ENCODE measurements at places on chromosomes 4 and X. TPM values are rescaled to one million over a fixed set of nuclear protein-coding genes. Genes with fewer than 3 reads are reported as not detected.

Gene SPACA5
- total RNA-seq, result not detected

Gene IRS4
- total RNA-seq, result not detected

Gene CYBB
- 77.0 TPM for total RNA-seq

Gene ELMOD2
- total RNA-seq, result 18.7 TPM

Gene SYN1
- not detected for total RNA-seq

Gene EIF2S3
- total RNA-seq, result 143 TPM

Gene RBM10
- total RNA-seq, result 23.6 TPM

Gene RNF150
- 17.4 TPM for total RNA-seq

Gene GLRA2
- not detected for total RNA-seq

Gene DMRTC1
- total RNA-seq, result not detected

Gene ERCC6L
- not detected for total RNA-seq

Gene PRRG3
- total RNA-seq, result 0.32 TPM

Gene STK32B
- 4.3 TPM for total RNA-seq

Gene RXFP1
- not detected for total RNA-seq

GRCh38 chr4:184957446-184958115 is 60.7 kb upstream of the HELT start:
- peak; percentile 67 for DNase-seq

DNA sequence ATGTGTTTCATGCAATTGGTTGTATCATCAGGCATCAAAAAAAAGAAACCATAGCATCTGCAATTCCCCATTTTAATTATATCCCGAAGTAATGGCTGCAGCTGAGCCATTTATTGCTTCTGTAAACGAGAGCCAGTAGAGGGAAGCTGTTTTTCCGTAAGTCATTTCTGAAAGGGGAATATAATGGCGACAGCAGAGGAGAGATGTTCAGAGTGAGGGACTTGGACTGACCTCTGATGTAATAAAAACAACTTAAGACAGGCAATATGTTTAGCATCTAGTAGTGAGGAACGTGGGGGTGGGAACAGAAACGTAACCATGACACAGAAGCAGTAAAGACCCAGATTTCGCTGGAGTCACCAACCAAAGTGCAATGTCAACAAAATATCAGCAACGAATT is 31.5 kb upstream of the NAA11 start:
- no peak for DNase-seq

DNA sequence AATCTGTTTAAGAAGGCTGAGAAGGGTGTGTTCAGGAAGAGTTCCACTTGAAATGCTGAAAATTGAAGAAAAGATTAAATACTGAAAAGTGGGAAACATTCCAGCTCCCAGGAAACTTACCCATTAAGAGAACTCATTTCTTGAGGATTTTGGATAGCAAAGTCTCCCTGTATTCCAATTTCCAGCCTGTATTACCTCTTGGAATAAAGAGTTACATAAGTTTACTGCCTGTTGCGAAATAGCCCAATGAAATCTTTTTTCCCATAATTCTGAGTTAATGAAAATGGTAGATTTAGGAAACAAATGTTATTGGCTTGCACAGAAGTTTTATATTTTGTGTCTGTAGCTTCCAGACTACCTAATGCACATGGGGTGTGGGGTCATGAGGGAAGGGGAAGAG is 12.0 kb downstream of the NHSL2 start:
- DNase-seq, result no peak

- DNase-seq, result no peak
These were observed 38.3 kb downstream of the SHROOM2 start for GRCh38 chrX:9824554-9824953.

- no peak for DNase-seq
These were observed 79.8 kb upstream of the PPP1R2C start for GRCh38 chrX:42857766-42858165.

DNA sequence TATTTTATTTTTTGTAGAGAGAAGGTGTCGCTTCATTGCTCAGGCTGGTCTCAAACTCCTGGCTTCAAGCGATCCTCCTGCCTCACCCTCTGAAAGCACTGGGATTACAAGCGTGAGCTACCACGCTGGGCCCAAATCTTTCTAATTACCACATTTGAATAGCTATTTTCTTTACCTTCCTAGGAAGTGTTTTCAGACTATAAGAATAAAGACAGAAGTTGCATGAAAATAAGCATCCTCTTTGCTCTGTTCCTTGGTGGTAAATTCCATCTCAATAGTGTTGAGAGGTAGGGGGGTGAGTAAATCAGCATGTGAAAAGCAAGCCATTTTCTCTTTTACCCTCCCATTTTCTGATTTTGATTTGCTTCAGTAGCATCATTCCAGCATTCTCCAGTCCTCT is 122.4 kb downstream of the LARP7 start:
- DNase-seq, result no peak

DNA sequence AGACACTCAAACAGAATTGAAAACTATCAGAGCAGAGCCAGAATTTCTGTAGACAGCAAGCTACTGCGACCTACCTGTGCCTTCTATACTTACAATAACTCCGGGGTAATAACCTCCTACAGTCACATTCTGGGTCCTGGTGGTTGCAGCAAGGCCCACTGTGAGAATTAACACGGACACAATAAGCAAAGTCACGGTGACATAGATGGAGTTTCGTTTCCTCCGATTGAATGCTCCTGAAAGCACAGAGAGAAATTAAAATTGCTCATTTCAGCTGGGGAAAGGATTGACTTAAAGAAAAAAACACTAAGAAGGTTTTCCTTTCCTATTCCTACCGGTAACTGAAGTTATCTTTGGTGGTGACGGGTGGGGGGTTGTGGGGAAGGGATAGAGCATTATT is 7.0 kb downstream of the TMEM255A start:
- no peak for DNase-seq

GRCh38 chrX:67610282-67610681 is 66.5 kb downstream of the AR start:
- DNase-seq, result no peak

DNA sequence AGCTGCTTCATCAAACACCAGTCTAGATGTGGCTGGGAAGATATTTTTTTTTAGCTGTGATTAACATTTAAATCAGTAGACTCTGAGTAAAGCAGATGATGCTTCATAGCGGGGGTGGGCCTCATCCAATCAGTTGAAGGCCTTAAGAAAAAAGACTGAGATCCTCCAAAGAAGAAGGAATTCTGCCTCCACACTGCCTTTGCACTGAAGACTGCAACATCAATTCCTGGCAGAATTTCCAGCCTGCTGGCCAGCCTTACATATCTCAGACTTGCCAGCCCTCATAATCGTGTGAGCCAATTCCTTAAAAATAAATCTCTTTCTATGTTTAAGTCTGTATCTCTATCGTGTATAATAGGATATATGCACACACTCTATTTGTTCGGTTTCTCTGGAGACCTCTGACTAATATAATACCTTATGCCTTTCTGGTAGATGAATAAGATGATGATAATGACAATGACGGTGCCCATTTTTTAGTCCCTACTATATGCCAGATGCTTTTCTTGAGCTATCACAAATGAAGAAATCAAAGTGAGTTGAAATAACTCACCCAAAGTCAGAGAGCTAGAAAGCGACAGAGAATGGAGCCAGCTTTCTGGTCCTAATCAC is 66.1 kb upstream of the SOD3 start:
- DNase-seq, result no peak

DNA sequence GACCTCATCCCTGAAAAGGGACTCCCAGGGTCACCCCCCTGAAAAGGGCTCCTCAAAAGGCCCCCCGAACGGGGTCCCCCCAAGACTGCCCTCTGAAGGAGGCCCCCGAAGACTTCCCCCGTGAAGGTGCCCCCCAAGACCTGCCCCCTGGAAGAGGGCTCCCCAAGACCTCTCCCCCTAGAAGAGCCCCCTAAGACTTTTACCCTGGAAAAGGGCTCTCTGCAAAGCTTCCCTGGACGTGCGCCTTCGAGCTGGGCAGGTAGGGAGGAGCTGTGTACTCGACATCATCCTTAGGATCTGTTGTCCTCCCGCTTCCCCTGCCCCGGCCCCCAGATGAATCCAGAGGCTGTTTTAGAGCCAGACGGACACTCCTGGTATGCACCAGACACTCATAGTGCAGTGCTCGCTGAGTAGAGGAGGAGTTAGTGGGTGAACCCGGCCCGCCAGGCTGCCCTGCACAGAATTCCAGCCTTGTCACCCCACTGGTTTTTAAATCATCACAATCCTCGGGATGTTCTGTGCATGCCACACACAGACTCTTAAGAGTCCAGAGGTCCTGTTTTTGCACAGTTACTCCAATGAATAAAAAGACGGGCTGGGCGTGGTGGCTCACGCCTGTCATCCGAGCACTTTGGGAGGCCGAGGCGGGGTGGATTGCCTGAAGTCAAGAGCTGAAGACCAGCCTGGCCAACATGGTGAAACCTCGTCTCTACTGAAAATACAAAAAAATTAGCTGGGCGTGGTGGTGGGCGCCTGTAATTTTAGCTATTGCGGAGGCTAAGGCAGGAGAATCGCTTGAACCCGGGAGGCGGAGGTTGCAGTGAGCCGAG is 5.7 kb upstream of the SLC25A6 start:
- no peak for DNase-seq

GRCh38 chr4:5444918-5445517 is 263.3 kb downstream of the EVC2 start:
- no peak for DNase-seq

- DNase-seq, result no peak
These were observed 707.8 kb downstream of the STIM2 start for GRCh38 chr4:27568236-27568951.

DNA sequence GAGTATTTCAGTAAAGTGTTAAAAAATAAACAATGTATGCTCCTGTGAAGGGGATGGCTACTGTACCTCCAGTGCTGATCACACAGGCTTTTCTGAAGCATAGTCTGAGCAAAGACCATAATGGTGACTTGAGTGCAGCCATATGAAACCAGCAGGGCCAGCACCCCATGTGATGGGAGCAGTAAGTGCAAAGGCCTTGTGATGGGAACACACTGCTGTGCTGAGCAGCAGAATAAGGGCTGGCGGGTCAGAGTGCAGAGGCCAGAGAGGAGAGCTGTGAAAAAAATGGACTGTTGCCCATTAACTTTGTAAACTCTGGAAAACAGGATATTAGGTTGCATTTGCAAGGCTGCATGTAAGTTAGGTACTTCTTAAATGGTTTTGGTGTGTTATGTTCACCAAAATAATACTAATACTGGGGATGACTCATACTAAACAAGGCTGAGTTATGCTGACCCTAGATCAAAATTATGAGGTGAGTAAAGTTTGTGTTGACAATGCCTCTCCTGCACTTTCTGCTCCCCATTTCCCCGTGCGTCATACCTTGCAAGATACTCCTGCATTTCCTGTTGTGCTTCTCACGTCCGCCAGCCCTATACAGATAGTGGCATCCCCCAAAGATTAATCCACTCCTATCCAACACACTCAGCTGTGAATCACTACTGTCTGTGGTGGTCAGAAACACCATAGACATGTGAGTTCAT is 67.0 kb upstream of the FAM9A start:
- no peak for DNase-seq

DNA sequence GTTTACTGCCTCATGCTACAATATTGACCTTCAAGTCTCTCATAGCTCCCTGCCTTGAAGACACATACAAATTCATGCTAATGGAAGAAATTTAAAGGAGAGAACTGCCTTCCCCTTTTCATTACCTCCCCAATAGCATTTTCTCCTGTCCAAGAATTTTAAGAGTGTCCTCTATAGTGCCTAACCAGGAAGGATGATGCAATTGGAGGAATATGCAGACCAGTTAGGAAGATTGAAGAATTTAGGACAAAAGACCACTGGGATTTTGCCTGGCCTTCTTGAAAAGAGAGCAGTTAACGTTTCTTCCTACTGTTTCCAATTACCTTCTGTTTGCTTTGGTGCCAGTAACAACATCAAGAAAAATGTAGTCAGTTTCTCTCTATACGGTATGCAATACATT is 443.9 kb downstream of the INPP4B start:
- no peak for DNase-seq

GRCh38 chr4:111955001-111955400 is 190.3 kb upstream of the FAM241A start:
- DNase-seq, result no peak

- DNase-seq, result no peak
These were observed 316.8 kb downstream of the HS3ST1 start for GRCh38 chr4:11111876-11112275.

GRCh38 chrX:275967-276580 is 5.1 kb upstream of the PLCXD1 start:
- DNase-seq, result no peak

- DNase-seq, result no peak
These were observed 6.0 kb upstream of the TEC start for GRCh38 chr4:48275686-48276085.

- DNase-seq, result no peak
These were observed 8.1 kb downstream of the MORF4L2 start for GRCh38 chrX:103678199-103678993.

- DNase-seq, result no peak
These were observed 337.8 kb downstream of the ARHGAP24 start for GRCh38 chr4:85812776-85813175.

- DNase-seq, result no peak
These were observed 13.3 kb downstream of the FGF5 start for GRCh38 chr4:80279751-80280150.

DNA sequence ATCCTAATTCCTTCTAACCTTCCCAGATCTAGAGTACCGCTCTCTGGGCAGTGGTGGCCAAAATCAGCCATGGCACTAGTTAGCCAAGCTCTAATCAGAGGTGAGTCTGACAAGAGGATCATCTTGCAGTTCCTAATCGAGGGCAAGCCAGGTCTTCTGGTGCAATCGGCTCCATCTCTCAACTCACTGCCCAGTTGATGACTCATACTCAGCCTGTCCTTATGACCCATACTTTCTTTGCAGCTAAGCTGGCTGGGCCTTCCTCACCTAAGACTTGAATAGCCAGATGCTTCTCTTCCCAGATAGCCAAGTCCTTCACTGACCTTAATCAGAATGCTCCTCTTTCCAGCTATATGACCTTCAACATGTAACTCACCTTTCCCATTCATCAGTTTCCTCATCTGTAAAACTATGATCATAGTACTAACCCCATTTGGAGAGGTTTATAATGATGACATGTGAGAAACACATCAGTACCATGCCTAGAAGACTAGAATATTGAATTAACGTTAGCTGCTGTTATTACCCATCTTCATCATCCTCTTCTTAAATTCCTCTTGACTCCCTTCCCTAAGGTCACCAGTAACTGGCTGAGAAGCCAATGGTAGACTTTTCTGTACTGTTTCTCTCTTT is 57.1 kb downstream of the RELL1 start:
- no peak for DNase-seq

GRCh38 chrX:124362072-124362471 is 15.7 kb downstream of the SH2D1A start:
- DNase-seq, result no peak

DNA sequence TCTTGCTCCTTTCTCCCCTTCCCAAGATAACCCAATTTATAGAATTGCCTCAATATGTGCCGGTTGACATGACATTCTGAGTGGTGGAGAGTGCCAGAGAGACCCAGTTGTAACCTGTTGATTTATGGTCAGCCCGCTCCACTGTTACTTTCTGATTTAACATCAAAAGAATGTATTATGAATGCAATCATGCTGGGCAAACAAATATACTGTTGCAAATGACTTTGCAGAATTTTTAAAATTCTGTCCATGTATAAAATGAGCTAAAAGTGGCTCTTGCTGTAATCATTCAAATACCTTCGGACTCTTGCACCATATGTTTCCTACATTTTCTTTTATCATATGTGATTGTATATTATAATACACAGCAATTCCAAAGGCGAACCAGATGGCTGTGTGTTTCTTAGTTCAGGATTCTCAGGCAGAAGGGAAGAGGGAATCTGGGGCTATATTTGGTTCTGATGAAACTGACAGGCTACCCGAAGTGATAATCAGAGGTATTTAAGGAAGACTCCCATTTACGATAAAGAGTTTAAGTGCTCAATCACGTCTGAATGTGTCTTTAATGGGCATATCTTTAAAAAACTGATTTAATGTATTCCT is 131.7 kb downstream of the CLCN4 start:
- DNase-seq, result no peak

- DNase-seq, result no peak
These were observed 36.0 kb upstream of the PLK4 start for GRCh38 chr4:127844601-127845116.

Data from mesenteric fat pad (tissue), 1 donor.